ENCODE measurements at places on chromosomes 11 and 22.

GRCh38 chr22:20990184-20991180 is 8.4 kb downstream of the LZTR1 start:
- no peak for DNase-seq

GRCh38 chr22:44671742-44672141 is 30.3 kb upstream of the PRR5 start:
- DNase-seq: no peak

DNA sequence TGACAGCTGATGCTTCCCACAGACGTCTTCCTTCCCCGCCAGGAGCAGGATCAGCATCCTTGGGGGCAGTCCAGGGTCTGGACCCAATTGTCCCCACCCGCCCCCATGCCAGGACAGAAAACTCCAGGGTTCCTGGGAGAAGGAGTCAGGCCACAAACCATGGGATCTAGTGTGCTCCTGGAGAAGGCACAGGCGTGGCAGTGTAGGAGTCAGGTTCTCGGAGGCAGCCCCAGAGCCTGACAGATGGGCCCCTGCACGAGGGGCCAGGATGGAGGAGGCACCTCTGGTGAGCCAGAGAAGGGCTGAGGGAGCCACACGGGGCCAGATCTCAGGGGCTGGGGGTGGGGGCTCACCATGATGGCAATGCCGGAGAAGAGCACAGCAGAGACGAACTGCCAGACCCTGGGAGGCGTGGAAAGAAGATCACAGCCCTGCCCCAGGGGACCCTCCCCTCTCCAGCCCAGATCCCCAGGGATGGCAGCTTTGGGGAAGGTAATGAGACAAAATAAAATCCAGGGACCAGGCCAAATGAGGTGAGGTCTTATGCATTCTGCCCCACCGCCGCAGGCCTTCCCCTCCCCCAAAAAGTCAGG is 13.6 kb downstream of the TP53I11 start:
- no peak for DNase-seq

DNA sequence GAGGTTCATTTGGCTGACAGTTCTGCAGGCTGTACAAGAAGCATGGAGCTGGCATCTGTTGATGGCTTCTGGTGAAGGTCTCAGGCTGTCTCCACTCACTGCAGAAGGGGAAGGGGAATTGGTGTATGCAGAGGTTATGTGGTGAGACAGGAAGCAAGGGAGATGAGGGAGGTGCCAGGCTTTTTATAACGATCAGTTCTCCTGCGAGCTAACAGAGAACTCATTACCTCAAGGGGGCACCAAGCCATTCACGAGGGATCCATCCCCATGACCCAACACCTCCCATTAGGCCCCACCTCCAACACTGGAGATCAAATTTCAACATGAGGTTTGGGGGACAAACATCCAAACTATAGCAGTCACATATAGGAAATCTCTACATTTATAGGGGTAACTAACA is 38.7 kb upstream of the E2F8 start:
- no peak for DNase-seq

- no peak for DNase-seq
These were observed 32.6 kb upstream of the SLC6A5 start for GRCh38 chr11:20566591-20567434.

DNA sequence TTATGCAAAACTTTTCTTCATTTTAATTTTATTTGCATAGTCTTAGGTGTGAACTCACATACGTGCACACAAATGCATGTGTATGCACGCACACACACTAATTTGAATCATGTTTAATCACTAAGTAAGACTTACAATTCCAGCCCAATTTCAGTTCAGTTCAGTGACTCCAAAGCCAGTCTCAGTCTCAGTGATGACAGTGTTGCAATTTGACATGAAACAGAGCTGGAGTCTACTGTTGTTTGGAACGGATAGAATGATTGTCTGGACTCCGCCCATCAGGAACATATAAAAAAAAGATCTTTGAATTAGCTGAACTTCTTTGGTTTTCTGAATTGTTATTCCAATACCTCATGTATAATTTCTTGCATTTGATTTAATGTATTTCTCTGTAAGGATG is 14.9 kb upstream of the OR51S1 start:
- no peak for DNase-seq

DNA sequence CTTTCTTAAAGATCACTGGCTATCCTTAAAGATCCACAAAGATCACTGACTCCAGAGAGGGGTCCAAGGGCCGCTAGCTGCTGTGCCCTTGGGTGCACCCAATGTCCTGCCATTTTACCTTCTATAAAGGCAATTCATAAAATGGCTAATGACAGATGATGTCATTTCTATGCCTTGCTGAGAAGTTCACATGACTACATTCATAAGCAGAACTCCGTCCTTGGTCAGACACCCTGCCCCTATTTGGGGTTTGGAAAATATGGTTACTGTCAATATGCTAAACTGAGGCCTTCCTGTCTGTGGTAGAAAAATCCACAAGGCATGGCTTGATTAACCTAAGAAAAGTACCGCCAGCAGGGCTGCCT is 60.9 kb upstream of the BMAL1 start:
- DNase-seq: no peak

- peak; percentile 87 for DNase-seq
These were observed 17.7 kb upstream of the THRSP start for GRCh38 chr11:78045851-78046485.

- DNase-seq: peak; percentile 94
These were observed 7.6 kb downstream of the SLC39A13 start for GRCh38 chr11:47415949-47416472.

DNA sequence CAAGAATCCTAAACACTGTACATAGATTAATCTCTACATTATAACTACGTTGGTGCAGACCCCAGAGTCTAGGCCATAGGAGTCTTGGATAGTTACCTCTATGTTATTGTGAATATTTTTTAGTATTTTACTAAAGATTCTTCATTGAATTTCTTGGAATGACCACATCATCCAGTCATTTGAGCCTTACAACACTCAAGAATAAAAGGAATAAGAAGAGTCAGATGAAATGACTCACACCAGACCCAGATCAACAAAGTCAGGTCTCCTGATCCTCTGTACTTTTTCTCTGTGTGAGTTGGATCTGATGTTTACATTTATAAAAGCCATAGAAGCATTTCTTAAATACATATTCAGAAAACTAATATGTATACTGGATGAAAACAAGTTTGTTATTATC is 179.2 kb upstream of the ARHGAP20 start:
- no peak for DNase-seq

- DNase-seq: peak; percentile 51
These were observed 103.5 kb downstream of the MICAL2 start for GRCh38 chr11:12213883-12214282.

- DNase-seq: no peak
These were observed 335.6 kb upstream of the MTNR1B start for GRCh38 chr11:92633820-92634219.

- DNase-seq: no peak
These were observed 5.7 kb downstream of the TMEM25 start for GRCh38 chr11:118536726-118537125.

DNA sequence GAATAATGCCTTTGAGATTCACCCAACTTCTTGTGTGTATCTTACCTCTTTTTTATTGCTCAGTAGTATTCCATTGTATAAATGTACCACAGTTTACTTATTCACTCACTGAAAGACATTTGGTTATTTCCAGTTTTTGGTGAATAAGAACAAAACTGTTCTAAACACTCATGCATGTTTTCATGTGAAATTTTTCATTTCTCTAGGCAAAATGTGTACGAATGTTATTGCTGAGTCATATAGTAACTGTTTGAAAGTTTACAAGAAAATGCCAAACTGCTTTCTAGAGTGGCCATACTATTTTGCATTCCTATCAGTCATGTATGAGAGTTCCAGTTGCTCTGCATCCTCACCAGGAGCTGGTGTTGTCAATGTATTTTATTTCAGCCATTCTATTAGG is 8.8 kb upstream of the EMSY start:
- no peak for DNase-seq

GRCh38 chr11:93573184-93573583 is 30.0 kb upstream of the SMCO4 start:
- DNase-seq: no peak

- DNase-seq: no peak
These were observed 271.7 kb upstream of the ZC3H12C start for GRCh38 chr11:109821511-109821910.

DNA sequence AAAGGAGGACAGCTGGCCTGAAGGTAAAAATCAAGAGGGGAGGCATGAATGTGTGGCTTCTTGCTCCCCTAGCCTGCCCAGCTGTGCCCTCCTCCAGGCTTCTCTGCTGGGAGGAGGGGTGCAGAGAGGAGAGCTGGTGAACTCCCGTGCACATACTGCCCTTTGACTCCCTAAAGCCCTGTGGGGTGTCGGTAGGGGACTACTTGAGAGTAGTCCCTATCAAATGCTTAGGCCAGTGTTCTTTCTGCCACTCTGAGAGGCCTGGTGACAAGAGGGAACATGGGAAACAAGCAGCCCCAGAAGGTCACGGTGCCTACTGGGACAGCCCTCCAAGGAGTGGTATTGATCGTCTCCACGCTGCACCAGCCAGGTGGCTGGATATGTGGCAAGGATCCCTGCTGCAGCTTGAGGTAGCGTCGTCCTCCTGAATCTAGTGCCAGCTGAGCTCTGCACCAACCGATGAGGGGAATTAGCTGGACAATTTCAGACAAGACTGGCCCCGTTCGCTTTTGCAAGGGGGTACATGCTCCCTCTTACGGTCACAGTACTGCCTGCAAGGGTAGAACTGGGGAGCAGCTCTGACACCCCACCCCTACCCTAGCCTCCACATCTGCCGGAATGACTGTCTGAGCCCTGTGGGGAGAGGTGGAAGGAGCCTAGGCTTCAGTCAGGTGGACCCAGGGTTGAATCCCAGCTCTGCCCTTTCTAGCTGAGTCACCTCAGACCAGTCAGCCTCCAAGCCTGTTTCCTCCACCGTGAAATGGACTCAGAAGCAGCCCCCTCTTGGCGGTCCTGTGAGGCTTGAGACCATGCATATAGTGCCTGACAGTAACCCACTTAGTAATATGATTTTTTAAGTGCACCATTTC is 17.1 kb upstream of the C11orf96 start:
- no peak for DNase-seq

GRCh38 chr11:59368238-59369022 is 9.7 kb downstream of the OR5AN1 start:
- DNase-seq: no peak

GRCh38 chr11:63520606-63521170 is 14.8 kb downstream of the LGALS12 start:
- DNase-seq: no peak

DNA sequence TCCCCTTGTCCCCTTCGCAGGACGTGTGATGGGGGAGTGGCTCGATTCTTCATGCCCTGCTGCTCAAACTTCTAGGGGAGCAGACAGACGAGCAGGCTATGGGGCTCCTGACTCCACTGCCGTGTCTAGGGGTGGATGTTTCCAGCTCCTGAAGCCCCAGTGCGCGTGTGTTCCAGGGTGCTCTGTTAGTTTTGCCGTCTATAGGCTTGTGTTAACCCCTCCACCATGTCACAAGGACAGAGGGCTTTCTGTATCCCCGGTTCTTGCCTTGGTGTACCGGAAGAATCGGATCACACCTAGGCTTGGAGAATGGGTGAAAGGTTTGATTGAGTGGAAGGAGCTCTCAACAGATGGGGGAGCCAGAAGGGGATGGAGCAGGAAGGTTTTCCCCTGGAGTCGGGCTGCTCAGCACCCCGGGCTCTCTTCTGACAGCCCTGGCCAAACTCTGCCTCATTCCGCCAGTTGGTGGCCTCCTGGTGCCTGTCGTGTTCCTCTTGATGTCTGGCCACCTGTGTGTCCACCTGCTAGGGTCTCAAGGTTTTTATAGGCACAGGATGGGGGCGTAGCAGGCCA is 810.7 kb downstream of the BRD1 start:
- no peak for DNase-seq

- no peak for DNase-seq
These were observed 22.3 kb upstream of the TMEM191C start for GRCh38 chr22:21444701-21445436.

GRCh38 chr11:77590194-77590782 is 535 bp downstream of the AQP11 start:
- DNase-seq: no peak

DNA sequence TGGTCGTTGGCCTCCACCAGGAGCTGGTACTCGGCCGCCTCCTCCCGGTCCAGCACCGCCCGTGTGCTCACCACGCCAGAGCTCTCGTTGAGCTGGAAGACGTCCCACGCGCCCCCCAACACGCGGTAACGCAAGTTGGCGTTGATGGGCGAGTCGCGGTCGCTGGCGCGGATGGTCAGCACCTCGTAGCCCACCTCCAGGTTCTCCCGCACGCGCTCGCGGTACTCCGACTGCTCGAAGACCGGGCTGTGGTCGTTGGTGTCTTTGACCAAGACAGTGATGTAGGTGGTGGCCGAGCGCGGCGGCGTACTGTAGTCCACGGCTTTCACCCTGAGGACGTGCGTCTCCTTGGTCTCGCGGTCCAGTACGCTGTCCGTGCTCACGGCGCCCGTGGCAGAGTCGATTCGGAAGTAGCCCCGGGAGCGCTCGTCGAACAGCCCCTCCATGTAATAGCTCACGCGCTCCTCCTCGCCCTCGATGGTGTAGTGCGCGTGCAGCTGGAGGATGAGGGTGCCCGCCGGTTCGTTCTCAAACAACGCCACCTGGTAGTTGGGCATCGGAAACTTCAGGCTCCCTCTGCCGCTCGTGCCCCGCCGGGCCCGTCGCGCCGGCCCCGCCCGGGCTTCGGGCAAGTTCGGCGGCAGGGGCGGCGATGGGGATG is 1.4 kb downstream of the CELSR1 start:
- DNase-seq: no peak

- no peak for DNase-seq
These were observed 35.4 kb downstream of the NXPE2 start for GRCh38 chr11:114713756-114714155.

GRCh38 chr11:63944987-63945386 is 6.2 kb downstream of the NAA40 start:
- DNase-seq: no peak

DNA sequence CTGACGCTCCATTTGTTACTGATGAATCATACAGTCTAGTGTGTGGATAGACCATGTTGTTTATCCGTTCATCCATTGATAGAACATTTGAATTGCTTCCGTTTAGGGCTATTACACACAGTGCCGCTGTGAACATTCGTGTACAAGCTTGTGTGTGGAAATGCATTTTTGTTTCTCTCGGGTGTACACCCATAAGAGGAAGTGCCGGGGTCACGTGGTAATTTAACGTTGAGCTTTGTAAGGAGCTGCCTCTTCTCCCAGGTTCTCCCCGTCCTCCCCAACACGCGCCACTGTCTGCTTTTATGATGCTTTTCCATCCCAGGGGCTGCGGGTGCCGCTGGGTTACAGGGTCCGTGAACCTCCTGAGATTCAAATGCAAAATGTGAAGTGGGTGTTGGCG is 142.3 kb downstream of the IGLL1 start:
- no peak for DNase-seq

- DNase-seq: no peak
These were observed 21.0 kb downstream of the OR8G5 start for GRCh38 chr11:124277207-124277606.

- no peak for DNase-seq
These were observed 40.5 kb downstream of the BRD1 start for GRCh38 chr22:49786976-49787706.

GRCh38 chr22:20033045-20033706 is 12.3 kb downstream of the TANGO2 start:
- no peak for DNase-seq
